ENCODE measurements at places on chromosomes 5 and 9. TPM values are rescaled to one million over a fixed set of nuclear protein-coding genes. Genes with fewer than 3 reads are reported as not detected.

Gene GCNT1
- 33.7 TPM for total RNA-seq

Gene ENC1
- total RNA-seq, result 14.4 TPM

Gene SLC6A3
- total RNA-seq, result 0.61 TPM

Gene SHC3
- 1.3 TPM for total RNA-seq

Gene REEP5
- 46.2 TPM for total RNA-seq

Gene FOXD4L3
- total RNA-seq, result not detected

Gene SPATA31D4
- not detected for total RNA-seq

Gene MEGF10
- 36.5 TPM for total RNA-seq

Gene CARTPT
- total RNA-seq, result not detected

Gene FAXDC2
- total RNA-seq, result 3.0 TPM

Gene TAF1L
- total RNA-seq, result not detected

Gene CAVIN4
- 6.8 TPM for total RNA-seq

Gene RBM22
- total RNA-seq, result 47.0 TPM

Gene TGFBI
- 4.7 TPM for total RNA-seq

Gene PLPP7
- 2.4 TPM for total RNA-seq

Gene ARHGEF28
- 0.57 TPM for total RNA-seq

Gene TESK1
- total RNA-seq, result 28.6 TPM

Gene GRM6
- not detected for total RNA-seq

Gene HTR1A
- 0.79 TPM for total RNA-seq

Gene SPRY4
- total RNA-seq, result 92.4 TPM

Gene THOC3
- 123 TPM for total RNA-seq

Gene SH3RF2
- 0.66 TPM for total RNA-seq

Gene ABLIM3
- 0.29 TPM for total RNA-seq

Gene SV2C
- 0.02 TPM for total RNA-seq

Gene ZNF782
- 4.9 TPM for total RNA-seq

All from H9 (cell line).